Ascending aorta (tissue), 2 donors: ENCODE measurements at places on chromosomes 6 and 20.

DNA sequence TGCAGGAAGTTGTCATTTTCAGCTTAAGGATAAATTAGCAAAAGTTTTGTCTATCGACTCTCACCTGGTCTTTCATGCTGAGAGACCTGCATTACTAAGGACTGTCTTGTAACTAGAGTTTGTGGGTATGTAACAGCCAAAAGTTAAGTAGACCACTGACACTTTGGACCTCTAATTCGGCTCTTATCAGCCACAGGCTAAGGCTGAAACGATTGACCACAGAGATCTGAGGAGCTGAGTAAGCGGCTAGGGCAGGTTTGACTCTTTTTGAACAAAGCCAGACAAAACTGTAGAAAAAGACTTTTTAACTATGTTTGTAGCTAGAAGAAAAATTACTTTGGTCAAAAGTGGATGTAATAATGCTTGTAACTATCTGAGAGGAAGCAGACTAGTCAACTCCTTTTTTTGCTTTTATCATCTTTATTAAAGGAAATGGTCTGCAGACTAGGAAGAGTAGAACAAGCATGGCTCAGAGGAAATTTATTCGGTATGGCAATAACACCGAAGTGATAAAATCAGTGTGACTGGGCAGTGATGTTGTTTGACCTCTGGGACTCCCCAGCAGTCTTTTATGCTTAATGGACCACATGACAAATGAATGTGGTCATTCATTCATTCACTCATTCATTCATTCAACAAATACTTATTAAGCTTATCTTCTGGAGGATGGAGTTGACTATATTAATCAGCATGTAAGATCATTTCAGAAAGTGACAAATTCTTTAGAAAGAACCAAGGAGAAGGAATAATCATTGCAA, 725.0 kb upstream of the HS3ST5 start:
- no peak for DNase-seq

GRCh38 chr6:78559056-78559455, 308.3 kb upstream of the IRAK1BP1 start:
- DNase-seq = no peak

GRCh38 chr6:140376209-140376608, 1001.8 kb upstream of the CITED2 start:
- no peak for DNase-seq

- DNase-seq = no peak
These were observed 18.8 kb downstream of the DNMT3B start for GRCh38 chr20:32780749-32781655.

GRCh38 chr20:8860011-8860495, 208.8 kb upstream of the PLCB4 start:
- no peak for DNase-seq

GRCh38 chr6:134551245-134551960, 233.5 kb upstream of the SGK1 start:
- no peak for DNase-seq

GRCh38 chr6:170024940-170025339, 265.9 kb downstream of the DLL1 start:
- peak; percentile 58 for DNase-seq

- no peak for DNase-seq
These were observed 112.2 kb downstream of the LRFN2 start for GRCh38 chr6:40474937-40475336.

- DNase-seq = no peak
These were observed 15.7 kb downstream of the DCBLD1 start for GRCh38 chr6:117498159-117498558.

DNA sequence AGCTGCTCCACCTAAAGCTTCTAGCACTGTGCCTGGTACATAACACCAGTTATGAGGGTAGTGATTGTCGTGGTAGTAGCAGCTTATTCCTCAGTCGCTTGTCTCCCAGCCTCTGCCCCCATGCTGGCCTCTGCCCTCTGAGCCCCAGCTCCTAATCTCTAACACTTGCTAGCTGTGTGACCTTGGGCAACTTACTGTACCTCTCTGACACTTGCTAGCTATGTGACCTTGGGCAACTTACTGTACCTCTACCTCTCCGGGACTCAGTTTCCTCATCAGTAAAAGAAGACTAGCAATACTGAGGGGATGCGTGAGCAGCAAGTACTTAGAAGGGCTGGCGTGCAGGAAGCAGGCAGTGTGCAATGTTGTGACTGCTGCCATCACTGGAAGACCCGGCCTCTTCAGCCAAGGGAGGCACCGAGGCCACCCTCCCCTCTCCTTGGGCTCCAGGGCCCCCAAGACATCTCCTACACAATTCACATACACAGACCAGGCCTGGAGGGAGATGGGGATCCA, 9.9 kb downstream of the MDFI start:
- no peak for DNase-seq

- DNase-seq = no peak
These were observed 83.4 kb downstream of the NOL4L start for GRCh38 chr20:32501709-32502108.

DNA sequence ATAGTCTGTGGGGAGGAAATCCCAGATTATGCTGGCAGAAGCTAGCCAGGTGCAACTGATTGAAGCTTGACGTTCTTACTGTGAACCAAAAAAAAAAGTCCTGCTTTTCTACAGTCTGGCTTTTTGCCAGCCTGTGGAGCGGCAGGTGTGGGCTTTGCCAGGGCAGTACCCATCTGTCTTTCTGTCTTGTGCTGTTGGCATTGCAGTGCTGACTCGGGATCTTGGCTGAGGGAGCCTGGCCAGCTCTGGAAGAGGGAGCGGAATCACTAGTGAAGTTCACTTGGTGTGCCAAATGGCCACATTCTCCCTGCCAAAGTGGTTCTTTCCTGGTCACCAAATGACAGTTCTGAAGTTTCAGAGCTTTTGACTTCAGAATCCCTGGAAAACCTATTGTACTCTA, 5.0 kb downstream of the KIF3B start:
- no peak for DNase-seq

DNA sequence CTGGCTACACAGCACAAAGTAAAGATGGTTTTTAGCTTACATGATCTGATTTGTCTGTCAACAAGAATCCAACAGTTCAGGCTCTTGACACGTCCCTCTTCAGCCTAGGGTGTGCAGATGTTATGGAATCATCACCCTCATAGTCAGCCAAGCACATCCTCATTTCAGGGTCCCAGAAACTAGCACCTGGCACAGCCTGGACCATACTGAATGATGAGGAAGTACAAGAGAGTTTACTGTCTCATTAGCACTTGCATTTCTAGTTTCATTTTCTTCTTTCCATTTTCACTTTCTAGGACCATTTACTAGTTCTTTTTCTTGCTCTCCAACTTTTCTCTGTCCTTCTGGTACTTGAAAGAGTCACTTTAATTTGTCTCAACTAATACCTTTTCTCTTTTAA, 6.5 kb downstream of the RIPOR2 start:
- no peak for DNase-seq

DNA sequence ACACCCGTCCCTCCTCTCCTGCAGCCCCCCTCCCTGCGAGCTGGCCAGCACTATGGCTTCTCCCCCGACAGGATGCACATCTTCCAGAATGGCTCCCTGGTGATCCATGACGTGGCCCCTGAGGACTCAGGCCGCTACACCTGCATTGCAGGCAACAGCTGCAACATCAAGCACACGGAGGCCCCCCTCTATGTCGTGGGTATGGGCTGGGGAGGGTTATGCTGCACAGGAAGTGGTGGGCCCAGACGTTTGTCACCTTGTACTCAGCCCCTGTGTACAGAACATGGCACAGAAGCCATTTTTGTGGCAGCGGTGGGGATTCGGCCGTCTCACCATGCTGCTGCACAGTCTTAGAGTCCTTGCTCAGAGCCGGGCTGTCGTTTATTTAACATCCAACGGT, 29.0 kb upstream of the SRF start:
- DNase-seq = no peak

- no peak for DNase-seq
These were observed 33.9 kb upstream of the TXLNB start for GRCh38 chr6:139325686-139326085.

DNA sequence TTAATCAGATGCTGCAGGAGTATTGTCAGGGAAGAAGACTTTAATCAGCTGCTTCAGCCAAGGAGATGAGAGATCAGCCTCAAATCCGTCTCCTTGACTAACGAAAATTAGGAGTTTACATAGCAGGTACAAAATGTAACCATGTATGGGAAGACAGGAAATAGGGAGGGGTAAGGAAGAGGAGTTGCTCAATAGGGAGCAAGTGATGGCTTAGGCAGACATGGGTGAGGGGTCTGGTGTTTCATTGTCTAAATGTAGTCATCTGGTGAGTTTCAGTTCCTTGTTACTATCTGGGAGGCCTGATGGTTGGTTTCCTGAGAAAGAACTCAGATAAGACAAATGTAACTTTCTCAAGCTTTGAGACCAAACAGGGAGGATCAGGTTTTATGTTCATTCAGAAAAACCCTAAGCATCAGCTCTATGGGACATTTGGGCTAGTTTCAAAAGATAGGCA, 217.3 kb upstream of the SULF2 start:
- DNase-seq = no peak

DNA sequence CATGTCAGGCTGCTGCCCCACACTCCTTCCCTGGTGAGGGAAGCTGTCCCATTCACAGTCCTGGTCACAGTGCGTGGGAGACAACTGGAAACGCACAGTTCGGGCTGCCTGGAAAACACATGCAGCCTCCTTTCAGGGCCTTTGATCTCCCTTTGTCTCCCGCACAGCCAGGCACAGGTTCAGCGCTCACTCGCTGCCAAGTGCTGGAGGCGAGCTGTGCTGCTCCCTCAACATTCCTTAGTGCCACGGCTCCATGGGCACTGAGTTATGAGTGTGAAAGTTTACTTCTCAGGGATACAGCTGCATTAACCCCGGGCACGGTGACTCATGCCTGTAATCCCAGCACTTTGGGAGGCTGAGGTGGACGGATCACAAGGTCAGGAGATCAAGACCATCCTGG, 9.1 kb downstream of the YTHDF1 start:
- DNase-seq = no peak

DNA sequence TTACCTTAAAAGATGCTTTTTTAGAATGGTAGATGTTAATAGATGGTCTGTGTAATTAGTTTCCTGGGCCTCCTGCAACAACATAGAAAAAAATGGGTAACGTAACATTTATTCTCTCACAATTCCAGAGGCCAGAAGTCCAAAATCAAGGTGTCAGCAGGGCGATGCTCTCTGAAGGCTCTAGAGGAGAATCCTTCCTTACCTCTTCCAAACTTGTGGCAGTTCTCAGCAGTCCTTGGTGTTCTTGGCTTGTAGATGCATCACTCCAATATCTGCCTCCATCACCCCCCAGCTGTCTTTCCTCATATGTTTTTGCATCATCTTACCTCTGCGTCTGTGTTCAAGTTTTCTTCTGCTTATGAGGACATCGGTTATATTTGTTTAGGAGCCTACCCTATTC, 107.9 kb downstream of the SCAF8 start:
- no peak for DNase-seq

- no peak for DNase-seq
These were observed 57.8 kb downstream of the SLC2A10 start for GRCh38 chr20:46767127-46767761.

DNA sequence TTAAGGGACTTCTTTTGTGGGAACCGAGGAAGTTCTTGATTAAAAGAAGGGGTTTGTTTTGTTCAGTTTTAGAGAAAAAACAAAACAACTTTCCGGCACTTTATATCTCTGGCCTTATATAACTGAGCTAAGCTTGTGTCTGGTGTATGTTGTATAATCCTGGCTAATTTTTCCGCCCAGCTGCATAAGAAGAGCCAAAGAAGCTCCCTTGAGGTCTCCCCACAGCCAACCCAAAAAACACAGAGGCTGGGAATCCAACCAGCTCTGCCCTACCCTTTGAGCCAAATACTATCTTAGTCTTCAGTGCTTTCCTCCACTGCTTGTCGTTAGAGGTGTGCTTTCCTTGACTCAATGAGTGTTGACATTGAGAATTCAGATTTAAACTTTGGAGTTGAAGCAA, 45.5 kb upstream of the RNF146 start:
- DNase-seq = no peak

DNA sequence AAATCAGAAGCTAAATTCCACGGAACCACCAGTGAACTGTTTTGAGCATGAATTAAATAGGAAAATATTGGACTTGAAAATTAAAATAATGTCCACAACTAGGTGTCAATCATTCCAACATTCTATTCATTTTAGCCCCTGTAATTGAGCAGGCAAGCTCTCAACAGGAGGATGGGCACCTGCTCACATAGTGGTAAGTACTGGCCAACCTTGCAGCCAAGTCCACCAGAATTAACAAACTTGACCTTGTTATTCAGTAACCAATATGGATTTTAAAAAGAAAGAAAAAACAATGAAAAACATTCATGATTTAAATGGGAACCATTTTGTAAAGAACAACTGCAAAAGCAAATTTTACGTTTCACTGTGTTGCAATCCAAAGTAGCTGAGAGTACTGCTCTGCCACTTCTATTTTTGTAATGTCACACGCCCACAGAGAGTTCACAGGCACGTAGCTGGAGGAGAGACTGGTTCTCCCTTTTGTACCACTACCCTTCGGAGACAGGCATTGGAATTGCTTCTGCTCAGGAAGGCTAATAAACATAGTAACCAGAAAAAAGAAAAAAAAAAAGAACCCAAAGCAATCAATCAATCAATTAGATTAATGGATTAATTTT, 75.2 kb upstream of the F13A1 start:
- no peak for DNase-seq

DNA sequence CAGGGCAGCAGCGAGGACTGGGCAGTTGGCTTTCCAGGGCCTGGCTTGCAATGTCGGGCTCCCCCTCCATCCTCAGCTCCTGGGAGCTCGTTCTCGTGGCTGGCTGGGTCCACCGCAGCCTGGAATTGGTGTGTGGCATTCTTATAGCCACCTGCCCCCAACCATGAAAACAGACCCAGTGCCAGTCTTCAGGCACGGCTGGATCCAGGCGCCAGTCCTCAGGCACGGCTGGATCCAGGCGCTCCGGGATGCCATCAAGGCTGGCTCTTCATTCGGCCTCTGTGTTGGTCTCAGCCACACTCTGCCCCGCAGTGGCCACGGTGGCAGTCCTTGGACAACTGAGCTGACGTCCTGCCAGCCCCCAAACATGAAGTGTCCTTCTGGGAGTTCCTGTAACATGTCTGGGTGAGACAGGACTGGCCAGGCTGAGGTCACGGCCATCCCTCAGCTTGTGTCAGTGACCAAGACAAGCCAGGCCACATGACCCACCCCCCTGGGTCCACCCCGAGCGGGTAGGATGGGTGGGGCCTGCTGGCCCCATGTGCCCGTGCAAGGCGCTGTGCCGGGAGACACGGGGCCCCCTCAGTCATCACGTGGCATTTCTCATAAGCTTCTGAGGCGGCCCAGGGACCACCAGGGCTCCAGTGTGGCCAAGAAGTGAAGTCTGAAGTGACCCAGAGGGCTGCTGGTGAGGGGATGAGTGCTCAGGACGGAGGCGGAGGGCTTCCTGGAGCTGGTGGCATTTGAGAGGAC, 99.0 kb downstream of the TAF4 start:
- DNase-seq = no peak

- DNase-seq = no peak
These were observed 10.2 kb downstream of the LAMA4 start for GRCh38 chr6:112243861-112244827.

- DNase-seq = no peak
These were observed 1.9 kb downstream of the SLCO4A1 start for GRCh38 chr20:62644044-62644795.

- no peak for DNase-seq
These were observed 305.4 kb downstream of the CDKAL1 start for GRCh38 chr6:20839630-20840029.

- DNase-seq = no peak
These were observed 15.2 kb downstream of the ADISSP start for GRCh38 chr20:3752386-3752759.

GRCh38 chr6:1202201-1202600, 109.7 kb upstream of the FOXQ1 start:
- DNase-seq = no peak
